ENCODE measurements at places on chromosomes 6 and 20.

DNA sequence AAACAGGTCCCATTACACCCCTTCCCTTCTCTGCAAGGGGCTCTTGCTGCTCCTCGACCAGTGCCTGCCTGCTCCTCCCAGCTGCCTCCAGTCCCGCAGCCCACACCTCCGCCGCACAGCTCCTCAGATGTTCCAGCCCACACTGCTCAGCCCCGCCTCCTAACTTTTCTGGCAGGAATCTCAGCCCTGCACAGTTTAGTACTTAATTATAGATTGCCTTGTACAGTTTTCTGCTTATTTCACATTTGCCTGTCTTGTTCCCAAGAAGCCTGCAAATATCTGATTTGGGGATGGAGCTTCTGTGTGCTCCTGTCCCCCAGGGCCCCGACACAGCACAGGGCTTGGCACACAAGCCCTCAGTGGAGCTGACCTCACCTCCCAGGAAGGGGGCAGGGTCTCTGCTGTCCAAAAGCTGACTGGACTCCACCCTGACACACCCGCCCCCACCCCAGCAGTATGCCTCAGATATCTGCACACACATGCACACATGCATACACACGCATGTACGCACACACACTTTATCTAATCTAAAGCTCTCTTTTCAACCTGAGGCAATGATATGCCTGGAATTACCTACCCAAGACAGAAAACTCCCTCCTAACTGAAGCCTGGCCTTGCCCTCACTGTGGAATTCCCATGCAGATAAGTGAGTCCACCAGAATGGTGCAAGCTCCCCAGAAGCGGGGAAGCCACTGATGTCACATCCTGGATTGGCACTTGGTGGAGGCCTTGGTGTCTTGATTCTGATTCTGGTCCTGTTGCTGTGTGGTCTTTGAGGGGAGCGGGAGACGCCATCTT lies 1.2 kb upstream of the PNPLA1 start:
- no peak for DNase-seq

DNA sequence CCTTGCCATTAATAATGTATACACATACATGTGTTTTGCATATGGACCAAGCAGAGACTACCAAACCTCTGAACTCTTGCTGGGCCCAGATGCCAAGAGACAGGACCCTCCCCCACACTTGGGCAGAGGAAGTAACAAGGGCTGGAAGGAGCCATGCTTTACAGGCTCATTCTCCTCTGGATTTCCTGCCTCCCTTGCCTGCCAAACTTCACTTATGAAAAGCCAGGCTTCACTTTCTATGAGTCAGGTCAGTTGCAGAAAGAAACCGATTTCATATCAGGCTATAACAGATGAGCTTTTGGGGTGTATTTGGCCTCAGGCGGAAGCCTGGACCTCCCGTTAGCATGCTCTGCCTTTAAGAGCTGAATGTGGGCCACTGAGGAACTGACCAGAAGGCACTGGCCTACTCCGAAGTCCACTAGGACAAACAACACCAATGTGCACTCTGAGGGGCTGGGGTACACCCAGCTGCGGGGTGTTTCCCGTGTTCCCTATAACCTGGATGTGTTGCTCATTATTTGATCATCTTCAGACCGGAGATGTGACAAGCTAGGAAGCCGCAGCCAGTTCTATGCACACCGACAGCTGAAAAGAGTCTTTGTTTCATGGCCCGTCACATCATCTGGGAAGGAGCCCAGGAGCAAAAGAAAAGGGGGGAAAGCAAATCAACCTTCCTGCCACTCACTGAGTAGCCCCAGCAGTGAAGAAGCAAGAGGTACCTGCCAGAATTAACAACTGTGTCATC lies 28.5 kb downstream of the HAO1 start:
- no peak for DNase-seq

DNA sequence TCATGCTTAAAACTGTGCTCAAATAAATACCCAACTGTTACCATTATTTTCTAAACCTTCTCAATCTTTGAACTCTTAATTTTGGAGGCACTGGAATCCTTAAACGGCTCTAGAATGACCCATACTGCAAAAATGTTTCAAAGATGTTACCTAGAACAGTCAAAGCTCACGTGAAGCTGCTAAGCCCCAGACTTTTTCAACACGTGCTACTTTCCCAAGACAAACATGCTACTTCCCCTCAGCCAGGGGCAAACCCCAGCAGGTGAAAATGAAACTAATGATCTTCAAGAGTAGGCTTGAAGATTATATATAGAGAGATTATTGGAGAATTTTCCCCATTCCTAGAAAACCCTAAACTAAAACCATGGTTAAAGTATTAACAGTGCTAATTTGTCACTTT lies 28.1 kb downstream of the HUS1B start:
- DNase-seq: no peak

DNA sequence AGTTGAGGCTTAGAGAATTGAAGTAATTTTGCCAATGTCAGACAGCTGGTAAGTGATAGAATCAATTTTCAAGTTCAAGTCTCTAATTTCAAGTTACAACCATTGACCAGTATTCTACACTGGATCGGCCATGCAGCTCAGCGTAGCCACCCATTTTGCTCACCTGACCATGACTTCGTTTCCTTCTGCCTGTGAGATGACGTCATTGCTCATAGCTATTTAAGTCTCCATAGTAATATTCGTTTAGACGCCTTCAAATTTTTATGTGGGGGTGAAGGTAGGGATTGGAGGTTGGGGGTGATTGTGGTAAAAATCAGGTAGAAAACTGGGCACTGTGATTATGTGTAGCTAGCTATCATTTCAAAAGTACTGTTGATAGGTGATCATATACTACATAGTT lies 5.6 kb upstream of the HTR1B start:
- DNase-seq: no peak

GRCh38 chr20:6140947-6141346 lies 18.1 kb upstream of the FERMT1 start:
- DNase-seq: no peak

GRCh38 chr6:21478883-21479539 lies 114.5 kb upstream of the SOX4 start:
- peak; percentile 8 for DNase-seq

DNA sequence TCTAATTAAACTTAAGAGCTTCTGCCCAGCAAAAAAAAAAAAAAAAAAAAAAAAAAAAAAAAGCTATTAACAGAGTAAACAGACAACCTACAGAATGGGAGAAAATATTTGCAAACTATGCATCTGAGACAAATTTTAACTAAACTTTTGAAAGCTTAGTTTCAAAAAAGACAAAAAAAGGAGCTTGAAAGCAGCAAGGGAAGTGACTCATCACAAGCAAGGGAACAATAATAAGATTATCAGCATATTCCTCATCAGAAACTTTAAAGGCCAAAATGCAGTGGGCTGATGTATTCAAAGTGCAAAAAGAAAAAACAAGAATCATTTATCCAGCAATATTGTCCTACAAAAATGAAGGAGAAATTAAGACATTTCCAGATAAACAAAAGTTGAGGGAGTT lies 158.6 kb downstream of the RNF144B start:
- DNase-seq: no peak

GRCh38 chr6:15508441-15508871 lies 154.4 kb downstream of the DTNBP1 start:
- DNase-seq: no peak
